ENCODE measurements at places on chromosomes 2 and 18.

DNA sequence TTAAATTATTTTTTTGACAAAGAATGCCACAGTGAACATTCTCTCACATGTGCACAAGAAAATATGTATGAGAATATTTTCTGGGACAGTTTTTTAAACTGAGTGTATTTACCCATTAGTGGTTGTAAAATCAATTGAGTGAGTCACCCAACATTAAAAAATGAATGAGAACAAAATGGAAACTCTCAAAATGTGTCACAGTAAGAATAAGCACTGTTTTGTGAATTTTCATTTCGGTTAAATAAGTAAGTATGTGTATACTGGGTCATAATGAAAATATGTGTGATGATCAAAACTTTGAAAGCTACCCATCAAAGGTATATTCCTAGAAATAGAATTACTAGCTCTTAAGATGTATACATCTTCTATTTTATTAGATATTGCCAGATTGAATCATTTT lies 11.6 kb downstream of the BABAM2 start:
- no peak for DNase-seq

DNA sequence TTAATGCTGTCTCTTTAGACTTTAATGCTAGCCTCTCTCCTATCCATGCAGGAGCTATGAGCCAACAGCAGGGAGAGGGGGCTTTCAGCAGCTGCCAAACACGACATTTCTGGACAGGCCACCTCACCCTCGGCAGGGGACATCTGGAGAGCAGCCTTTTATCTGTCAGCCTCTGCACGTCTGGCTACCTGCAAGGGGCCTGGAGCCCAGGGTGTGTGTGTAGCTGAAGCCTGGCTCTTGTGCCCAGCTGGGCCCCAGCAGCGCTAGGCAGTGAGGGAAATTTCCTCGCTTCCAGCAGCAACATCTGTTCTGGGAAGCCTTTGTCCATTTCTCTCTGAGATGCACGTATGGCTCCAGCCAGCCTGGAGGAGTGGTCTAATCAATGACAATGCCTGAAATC lies 728.7 kb upstream of the ID2 start:
- no peak for DNase-seq

- no peak for DNase-seq
Measured at GRCh38 chr2:27191070-27191829, 20.6 kb upstream of the ATRAID start.

GRCh38 chr2:127000937-127001336 lies 102.2 kb downstream of the TEX51 start:
- no peak for DNase-seq

GRCh38 chr18:51290860-51291259 lies 93.4 kb upstream of the MEX3C start:
- no peak for DNase-seq

GRCh38 chr18:22433956-22434355 lies 16.2 kb upstream of the CTAGE1 start:
- DNase-seq, result no peak

DNA sequence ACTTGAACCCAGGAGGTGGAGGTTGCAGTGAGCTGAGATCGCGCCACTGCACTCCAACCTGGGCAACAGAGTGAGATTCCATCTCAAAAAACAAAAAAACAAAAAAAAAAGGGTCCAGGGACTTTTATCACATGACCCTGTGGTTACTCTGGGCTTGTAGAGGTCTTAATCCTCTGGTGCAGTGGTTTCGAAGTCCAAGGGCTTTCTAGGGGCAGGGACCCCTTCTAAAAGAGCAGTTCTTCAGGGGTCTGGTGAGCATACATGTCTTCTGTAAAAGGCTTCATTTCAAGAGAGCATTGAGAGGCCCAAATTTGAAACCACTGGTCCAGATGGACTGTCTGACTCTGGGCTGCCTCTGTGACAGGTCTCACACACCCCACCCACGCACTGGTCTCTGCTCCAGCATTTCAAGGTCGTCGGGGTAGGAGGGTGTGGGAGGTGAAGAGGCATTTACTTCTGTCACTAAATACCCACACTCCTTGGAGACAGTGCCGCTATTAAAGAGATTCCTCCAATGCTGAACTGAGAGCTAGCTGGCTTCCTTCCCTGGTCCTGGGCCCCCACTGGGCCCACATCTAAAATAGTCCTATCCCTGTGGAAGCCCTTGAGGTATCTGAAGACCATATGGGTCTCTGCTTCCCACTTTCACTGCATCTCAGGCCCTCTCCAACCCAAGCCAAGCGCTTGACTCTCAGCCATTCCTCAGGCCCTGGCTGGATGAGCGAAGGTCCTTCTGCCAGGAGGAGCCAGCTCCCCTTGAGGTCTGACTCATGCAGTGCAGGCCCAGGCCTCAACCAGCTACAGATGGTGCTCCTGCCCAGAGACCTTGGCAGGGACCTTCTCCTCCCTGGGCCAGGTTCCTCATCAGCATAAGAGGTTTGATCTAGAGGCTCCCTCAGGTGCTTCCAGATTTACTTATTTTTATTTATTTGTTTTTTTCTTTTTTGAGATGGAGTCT lies 44.8 kb downstream of the PAX8 start:
- no peak for DNase-seq

DNA sequence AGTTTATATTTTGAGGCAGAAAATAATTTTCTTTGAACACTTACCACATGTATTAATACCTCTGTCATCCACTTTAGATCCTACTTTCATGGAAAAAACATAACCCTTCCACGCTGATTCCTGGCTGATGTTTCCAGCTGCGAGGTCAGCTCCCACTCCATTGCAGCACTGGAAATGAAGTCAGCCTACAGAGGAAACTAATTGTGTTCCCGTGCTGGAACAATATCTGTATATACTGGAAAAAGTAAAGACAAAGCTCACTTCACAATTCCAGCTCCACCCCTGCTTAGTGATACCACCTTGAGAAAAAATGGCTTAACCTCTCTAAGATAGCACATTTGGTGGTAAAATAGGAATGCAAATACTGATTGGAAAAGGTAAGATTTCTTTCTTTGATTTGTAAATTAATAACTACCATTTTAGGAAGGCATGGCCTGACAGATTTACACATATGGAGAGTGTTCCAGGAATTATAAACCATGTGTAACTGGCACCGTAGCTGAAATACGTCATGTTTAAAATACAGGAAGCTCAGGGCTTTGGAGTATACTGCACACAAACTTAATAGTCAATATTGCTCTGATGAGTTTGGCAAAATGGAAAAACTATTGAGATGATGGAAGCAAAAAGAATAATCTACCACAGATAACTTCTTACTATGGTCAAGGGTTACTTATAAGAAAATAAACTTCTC lies 90.0 kb downstream of the TRIB2 start:
- DNase-seq, result no peak

GRCh38 chr18:68147728-68148127 lies 567.2 kb downstream of the TMX3 start:
- no peak for DNase-seq

DNA sequence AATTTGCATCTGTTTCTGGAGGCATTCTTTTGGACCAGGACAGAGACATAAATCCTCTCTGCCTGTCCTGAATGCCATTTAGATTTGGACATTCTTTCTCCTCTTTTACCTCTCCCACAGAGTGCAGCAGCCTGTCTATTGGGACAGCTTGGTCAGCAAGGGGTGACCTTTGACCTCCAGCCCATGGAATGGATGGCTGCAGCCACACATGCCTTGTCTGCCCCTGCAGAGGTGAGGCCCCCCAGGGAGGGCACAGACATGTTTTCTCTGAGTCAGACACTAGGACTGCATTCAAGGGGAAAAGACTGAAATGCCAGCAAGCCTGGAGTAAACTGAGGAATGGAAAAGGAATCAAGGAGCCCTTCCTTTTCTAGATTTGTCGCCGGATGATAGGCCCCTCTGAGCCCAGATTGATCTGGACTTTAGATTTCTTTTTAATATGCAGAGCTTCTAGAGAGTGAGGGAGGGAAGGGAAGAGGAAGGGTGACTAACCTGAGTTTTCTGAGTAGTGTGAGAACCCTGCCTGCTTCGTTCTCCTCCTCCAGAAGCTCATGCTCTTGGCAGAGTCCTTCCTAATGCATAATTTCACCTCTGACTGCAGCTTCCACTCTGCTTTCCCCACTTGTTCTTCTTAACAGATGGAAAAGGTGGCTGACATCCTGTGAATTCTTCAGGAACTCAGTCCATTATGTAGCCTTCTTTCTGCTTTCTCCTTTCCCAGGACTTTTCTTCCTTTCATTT lies 16.1 kb upstream of the TTLL4 start:
- no peak for DNase-seq

DNA sequence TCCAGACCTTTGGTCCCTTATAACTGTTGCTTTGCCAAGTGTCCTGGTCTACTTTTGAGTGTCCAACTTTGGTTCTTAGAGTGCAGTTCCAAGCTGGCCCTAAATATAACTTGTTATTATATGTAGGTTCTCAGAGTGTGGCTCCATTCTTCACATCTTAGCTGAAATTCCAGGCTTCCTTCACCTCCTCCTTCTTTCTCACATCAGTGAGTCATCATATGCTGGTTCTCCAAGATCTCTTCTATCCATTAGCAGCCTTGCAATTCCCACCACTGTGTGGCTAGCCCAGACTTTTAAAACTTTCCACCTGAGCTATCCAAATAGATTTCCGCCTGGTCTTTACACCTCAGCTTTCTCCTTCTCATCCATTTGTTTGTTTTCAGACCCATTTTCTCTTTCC lies 12.6 kb upstream of the CXCR4 start:
- DNase-seq, result no peak

DNA sequence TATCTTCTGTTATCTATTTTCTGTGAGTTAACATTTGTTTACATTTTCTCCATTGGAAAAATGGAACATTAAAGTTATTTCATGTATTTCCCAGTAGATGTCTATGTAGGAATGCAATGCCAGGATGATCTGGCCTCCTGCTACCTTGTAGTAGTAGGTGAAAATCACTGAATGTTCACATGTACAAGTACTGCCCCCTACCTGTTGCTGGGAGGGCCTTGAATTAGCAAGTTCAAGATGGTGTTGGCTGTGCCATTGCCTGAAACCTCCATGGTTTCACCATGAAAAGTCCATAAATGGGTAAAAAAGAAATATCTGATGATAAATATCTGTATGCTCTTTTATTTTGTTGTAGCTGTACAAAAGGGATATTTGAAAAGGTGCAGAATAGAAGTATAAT lies 30.7 kb downstream of the XRCC5 start:
- no peak for DNase-seq

DNA sequence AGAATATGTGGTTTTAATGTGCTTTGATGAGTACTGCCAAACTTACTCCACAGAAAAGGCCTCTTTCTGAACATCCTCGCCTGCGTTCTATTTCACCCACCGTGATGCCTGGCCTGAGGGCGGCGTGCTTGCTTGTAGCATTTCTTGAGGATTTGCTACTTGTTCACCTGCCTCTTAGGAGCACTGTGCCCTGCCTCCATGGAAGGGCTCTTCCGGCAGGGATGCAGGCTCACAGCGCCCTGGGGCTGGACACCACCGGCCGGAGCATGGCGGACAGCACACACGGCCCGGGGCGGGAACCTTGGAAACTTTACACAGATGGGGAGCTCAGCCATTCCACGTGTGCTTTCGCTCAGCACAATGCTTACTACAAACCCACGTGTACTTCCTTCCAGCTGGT lies 37.1 kb downstream of the ANO7 start:
- no peak for DNase-seq

- DNase-seq, result no peak
Measured at GRCh38 chr2:108288534-108289106, at the start of gene SULT1C2. SULT1C2 (plus strand) TSS chr2:108288895; CDS start chr2:108293668, 4,773 bp downstream.

DNA sequence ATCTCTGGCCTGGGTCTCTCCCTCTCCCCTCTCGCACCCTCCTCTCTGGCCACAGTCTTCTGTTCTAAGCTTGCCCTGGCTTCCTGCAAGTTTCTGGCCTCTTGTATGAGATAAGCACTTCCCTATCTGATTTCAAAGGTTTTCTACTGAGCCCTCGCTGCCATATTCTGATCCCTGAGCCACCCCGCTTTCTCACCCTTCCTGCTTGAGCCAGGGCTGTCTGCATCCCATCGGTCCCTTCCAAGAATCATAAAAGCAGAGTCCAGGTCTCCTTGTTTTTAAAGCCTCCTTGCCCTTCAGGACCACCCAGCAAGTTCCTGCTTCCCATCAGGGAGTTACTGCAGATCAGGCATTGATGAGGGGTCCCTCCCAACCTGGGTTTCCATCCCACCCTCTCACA lies 110.2 kb downstream of the PRKCE start:
- DNase-seq, result no peak

GRCh38 chr2:40321016-40321623 lies 130.8 kb downstream of the SLC8A1 start:
- no peak for DNase-seq

DNA sequence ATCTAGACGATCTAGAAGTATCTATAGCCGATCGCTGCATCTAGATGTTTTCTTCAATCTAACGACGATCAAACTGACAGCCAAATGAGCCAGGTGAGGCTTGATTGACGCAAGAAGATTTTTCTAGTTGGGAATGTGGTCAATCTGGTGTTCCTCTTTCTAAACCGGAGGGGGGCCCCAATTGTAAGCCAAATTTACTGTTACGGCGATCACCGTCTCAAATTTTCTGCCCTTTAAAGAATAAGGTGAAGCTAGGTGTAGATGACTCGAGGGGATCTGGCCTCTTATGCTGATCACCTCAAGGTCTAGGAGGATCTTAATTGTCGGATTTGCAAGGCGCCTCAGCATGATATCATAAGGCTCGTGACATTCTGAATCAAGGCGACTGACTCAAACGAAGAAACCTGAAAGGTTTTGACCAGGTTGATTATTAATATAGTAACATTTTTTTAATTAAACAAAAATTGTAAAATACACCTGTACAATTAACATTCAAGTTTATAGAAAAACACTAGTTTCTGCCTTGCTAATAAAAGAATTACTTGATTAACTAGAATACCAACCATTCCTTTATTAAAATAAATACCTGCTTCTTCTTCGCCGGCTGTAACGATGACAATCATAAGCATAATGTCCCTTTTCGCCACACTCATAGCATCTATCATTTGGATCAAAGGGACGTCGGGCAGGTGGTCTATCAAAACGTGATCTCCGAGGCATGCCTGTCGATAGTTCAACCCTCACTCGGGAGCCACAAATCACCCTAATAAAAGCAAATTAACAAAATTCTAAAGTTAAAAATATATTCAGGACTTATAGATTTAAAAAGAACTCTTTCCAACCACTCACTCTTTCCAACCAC lies 2.0 kb downstream of the SRSF7 start:
- DNase-seq, result no peak

DNA sequence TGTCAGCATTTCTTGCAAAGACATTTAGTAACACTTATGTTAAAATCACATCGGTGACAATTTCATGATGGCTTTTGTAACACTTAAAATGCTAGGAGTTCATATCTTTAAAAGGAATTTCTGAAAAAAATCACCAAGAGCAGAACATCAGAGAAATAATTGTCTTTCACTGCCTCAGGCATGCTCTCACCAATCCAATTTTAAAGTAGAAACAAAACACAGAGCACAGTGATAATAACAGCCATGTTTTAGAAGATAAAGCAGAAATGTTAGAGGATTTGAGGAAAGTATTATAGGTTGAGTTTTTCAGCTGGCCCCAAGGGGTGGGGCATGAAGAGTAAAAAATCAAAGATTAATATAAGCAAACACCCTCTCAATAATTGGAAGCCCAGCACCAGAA lies 1037.6 kb downstream of the DSC3 start:
- no peak for DNase-seq

- no peak for DNase-seq
Measured at GRCh38 chr18:75269124-75269680, 58.6 kb downstream of the TSHZ1 start.
